Activated T-helper 1 cell treated with anti-CD3 and anti-CD28 coated beads, Interleukin-2, amount 50 U/mL, for 16 hours (primary cell): ENCODE measurements at places on chromosomes 3 and 15.

DNA sequence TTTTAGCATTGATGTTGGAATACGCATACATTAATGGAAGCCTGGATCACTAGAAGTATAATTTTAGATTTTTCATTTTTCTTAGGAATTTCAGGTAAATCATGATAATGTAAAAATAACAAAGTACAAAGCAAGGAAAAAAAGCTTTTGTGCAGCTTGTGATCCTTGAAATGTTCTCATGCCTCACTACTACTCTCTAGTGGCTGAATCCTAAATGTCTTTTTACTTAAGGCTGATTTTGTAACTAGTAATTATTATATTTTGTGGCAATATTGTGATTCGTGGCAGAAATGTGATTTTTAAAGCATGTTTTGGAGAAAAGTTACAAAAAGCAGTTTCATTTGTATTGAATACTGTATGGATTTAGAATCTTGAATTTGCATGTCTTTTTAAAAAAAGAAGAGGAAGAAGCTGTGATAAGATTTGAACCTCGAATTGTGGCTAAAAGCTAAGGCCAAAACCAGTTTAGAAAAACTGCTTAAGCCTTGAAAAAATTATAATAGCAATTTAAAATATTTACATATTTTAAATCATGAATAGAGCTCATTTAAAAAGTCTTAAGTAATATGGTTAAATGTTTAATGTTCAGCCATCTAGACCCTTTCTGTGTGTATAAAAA lies 39.0 kb downstream of the U2SURP start:
- no peak for DNase-seq

- no peak for DNase-seq
Measured at GRCh38 chr3:122102191-122102935, 47.2 kb downstream of the CD86 start.

GRCh38 chr3:11661052-11661656 lies 17.4 kb upstream of the VGLL4 start:
- no peak for DNase-seq

GRCh38 chr15:62913246-62913645 lies 129.3 kb upstream of the TPM1 start:
- DNase-seq = no peak

DNA sequence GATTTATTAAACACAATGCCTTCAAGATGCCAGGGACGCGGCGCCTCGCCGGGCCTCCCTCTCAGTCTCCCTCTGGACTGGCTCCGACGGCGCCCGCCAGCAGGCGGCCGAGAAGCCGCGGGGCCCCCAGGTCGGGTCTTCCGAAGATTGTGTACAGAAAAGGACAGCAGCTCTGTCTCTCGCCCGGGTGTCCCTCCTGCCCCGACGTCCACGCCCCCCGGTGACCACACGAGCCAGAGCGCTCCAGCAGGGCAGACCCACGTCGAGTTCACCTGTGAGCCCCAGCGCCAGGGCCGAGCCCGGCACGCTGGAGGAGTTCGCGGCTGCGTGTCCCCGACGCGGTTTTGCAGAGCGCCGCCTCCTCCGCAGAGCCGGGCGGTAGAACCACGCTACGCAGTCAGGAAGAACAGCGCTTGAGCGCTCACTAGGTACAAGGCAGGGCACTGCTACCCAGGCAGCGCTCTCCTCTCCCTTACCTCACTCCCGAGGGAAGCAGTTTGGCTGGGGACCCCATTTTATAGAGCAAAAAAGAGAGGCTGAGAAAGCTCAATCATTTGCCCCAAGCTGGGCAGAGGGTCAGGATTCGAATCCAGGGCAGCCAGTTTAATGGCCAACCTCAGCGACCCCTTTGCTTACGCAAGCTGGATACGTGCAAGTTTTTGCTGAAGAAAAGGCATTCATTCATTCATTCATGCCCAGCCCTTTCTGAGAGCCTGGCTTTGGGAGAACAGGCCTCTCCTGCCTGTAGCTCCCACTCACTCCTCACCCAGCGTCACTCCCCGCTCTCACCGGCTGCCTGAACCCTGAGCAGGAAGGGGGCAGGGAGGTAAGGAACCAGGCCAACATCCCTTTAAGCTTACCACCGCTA lies 3.0 kb upstream of the TLE3 start:
- DNase-seq = peak; percentile 52

DNA sequence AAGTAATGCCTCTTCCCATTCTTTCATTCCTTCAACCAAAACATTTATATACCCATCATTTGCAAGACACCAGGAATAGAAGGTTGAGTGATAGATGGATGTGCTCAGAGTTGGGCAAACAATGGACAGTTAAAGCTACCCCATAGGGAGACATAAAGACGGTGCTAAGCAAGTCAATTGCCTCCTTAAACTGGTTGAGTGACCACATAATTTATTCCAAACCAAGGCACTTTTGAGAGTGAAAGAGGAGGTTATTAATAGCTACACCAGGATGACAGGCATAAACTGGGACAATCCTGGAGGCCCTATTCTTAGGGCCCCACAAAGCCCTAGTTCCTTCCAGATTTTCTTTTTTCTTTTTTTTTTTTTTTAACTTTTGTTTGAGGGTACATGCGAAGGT lies 21.4 kb upstream of the DYNC1LI1 start:
- DNase-seq = no peak

GRCh38 chr15:77527164-77527778 lies 105.4 kb downstream of the LINGO1 start:
- no peak for DNase-seq

- DNase-seq = no peak
Measured at GRCh38 chr3:119944091-119944490, 150.2 kb downstream of the GSK3B start.

- no peak for DNase-seq
Measured at GRCh38 chr15:49031804-49032203, 14.4 kb downstream of the SECISBP2L start.

- no peak for DNase-seq
Measured at GRCh38 chr3:151011427-151011826, 38.9 kb upstream of the CLRN1 start.

- no peak for DNase-seq
Measured at GRCh38 chr3:126394977-126395321, 240 bp downstream of the CFAP100 start.

- no peak for DNase-seq
Measured at GRCh38 chr3:183800243-183800863, 25.0 kb downstream of the MAP6D1 start.

- peak; percentile 35 for DNase-seq
Measured at GRCh38 chr15:73704869-73705645, 20.9 kb downstream of the CD276 start.

- no peak for DNase-seq
Measured at GRCh38 chr15:100078511-100079220, 263.1 kb downstream of the ADAMTS17 start.

DNA sequence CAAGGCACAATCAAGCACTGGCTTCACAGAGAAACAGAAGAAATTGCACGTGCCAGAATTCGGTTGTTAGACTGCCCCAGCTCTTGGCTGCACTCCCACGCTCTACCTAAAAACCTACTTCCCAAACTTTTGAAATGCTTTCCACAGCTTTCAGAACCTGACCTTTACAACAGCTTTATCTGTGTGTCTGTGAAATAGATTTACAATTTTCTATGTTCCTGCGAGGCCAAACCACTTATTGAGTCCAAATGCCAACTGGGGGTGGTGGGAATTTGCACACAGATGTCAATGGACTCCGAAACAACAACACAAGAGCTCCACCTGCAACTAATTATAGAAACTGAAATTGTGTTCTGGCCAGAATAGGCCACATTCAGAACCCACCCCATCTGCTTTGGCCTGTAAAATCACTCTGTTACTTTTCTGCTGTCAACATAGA lies 44.6 kb downstream of the ERC2 start:
- no peak for DNase-seq
